IPS DF 19.7 (cell line): ENCODE measurements at places on chromosomes 2 and 18.

GRCh38 chr2:127577973-127578372 lies 42.5 kb downstream of the MYO7B start:
- no peak for DNase-seq

- DNase-seq, result no peak
These were observed 181.0 kb downstream of the C1D start for GRCh38 chr2:67881816-67882215.

GRCh38 chr18:70671889-70672565 lies 383.2 kb downstream of the SOCS6 start:
- DNase-seq, result no peak

- no peak for DNase-seq
These were observed 15.4 kb upstream of the PMAIP1 start for GRCh38 chr18:59884351-59884750.

DNA sequence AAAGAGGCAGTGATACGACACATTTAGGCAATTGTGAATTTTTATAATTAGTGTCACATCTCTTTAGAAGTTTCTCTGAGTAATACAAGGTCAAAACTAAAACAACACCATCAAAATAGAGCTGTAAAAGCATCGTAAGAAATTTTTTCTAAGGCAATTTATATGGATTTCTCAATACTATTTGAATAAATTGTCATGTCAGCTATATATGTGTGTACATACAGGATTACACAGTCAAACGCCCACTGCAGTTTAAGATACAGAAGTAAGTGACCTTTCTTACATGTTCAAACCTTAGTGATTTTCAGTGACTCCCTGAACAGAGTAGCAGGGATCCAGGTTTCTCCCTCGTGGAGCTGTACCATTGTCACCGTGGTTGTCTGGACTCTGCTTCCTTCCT lies 129.1 kb upstream of the CBLN2 start:
- DNase-seq, result no peak

DNA sequence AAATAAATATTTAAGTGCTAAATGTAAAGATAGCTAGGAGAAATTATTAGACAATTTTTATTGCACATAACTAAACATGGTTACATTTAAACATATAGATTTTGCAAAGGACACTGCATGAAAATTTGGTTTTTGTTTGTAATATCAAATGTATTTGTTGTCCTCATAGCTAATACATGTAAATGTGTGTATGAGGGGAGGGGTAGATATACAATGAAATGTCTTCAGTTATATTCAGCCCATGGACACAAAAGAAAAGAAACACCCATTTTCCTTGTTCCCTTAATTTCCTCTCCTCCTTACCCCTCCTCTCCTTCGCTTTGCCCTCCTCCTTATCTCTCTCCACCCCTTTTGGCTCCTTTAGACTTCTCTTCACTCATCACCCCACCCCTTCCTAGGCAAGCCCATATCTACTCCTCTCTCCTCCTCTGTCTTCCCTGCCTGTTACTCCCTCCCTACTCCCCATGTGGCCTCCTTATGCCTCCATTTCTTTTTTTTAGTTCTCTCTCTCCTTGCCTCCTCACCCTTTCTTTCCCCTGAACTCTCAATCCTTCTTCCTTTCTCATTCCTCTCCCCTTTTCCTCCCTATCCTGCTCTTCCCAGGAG lies 1.4 kb downstream of the COL3A1 start:
- DNase-seq, result no peak

DNA sequence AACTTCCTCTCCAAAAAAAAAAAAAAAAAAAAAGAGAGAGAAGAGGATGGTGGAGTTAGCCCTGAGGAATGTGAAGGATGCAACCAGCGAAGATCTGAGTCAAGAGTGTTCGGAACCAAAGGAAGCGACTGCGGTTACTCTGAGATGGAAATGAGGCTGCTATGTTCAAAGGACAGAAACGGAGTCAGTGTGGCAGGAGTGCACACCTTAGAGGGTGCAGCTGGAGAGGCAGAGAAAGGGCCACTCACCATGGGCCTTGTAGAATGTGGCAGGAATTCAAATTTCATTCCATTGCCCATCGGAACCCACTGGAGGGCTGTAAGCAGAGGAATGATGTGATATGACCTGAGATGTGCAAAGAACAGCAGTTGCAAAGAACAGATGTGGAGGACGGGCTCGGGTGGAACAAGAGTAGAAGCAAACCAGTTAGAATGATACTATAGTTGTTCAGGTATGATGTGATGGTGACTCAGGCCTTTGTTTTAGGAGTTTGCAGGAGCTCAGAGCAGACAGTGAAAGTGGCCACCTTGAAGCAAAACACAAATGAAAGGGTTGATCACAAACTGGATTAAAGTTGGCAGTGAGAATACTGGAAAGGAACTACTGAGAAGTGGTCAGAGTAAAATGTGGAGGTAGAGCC lies 22.6 kb downstream of the ITGA6 start:
- no peak for DNase-seq

DNA sequence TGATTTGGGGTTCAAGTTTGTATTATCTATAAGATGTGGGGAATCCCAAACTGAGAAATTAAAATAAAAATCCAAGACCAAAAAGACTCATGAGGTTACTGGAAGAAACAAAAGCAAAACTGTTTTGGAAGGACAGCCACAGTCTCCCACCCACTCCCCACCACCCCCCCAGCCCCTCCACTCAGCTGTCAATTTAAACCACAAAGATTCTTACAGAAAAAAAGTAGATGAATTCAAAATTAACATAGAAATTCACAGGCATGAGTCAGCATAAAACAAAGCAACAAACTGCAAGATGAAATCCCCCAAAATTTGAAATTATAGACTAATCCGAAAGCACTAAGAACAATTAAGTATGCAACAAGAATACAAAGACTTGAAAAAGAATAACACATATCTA lies 12.1 kb downstream of the MAP4K3 start:
- DNase-seq, result no peak

GRCh38 chr18:11868230-11868629 lies 17.0 kb downstream of the CHMP1B start:
- no peak for DNase-seq

- no peak for DNase-seq
These were observed 121.1 kb downstream of the SETBP1 start for GRCh38 chr18:44801781-44802180.

GRCh38 chr2:158936978-158937377 lies 31.5 kb upstream of the TANC1 start:
- no peak for DNase-seq

DNA sequence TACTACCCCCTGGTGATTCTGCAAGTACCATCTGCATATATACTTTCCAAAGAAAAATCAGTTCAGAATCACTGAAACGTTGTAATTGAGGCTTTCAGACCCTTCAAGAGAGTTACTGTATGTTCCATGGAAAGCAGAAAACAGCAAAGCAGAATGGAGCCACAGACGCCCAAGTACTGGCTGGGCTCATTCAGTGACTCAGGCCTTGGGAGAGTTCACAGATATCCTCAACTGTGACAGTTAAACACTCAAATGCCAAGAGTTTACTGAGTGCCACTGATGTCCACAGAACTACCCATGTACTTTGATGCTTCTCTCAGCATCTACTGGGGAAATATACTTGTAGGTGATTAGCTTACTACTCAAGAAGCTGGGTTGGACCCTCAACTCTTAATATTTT lies 303.4 kb downstream of the TCF4 start:
- DNase-seq, result no peak

DNA sequence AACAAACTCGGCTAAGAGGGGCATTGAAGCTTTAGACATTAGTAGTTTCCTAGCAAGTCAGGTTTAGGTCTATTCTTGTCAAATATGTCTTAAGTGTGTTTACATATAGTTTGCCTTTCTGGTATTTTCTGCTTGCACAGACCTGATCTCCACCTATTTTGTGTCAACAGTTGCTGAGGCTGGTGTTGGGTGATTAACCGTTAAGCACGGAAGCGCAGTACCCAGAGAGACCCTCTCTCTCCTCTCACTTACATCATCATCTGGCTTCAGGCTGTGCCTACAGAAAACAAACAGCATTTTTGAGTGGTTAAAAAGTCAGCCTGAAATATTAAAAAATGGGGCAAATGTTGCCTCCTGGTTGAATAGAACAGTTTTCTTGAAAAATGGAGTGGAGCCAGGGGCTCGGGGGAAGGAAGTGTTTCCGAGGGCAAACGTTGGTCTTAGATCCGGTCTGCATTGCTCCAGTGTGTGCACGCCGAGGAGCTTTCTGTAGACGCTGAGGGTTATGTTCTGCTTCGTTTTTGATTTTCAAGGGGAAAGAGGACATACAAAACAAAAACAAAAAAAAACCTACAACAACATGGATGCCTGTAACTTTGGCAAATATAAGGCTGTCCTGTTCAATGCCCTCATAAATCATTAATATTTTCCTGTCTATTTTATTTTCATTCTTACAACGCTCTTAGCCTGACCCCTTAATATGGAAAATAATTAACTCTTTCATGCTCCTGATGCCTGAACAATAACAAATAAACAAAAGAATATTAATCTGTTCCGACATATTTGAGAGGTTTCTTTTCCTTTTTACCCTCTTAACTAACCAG lies 120.8 kb downstream of the MEIS1 start:
- no peak for DNase-seq

- DNase-seq, result no peak
These were observed 89.9 kb upstream of the SLC1A4 start for GRCh38 chr2:64899081-64899865.

GRCh38 chr2:150211164-150211631 lies 276.3 kb downstream of the RND3 start:
- DNase-seq, result no peak

GRCh38 chr2:65602603-65603235 lies 170.3 kb upstream of the SPRED2 start:
- no peak for DNase-seq

DNA sequence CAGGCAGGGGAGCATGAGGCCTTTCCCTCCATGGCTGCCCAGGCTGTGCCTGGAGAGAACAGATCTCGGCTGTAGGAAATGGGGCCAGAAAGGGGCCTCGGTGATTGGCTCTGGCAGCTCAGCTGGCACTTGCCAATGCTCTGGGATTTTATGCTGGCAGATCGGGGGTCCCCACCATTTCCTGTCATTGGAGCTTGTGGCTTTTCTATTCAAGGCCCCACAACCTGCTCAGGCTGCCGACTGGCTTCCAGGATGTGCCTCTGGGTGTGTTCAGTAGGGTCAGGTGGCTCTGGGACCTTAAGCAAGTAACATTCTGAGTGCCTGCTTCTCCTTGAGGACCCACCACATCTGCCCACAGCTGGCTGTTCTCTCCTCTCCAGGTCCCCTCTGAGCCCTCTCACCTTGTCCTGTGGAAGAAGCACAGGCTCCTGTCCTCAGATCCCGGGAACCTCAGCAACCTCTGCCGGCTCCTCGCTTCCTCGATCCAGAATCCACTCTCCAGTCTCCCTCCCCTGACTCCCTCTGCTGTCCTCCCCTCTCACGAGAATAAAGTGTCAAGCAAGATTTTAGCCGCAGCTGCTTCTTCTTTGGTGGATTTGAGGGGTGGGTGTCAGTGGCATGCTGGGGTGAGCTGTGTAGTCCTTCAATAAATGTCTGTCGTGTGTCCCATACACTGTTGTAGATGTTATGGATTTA lies 4.2 kb downstream of the GNLY start:
- DNase-seq, result no peak

- no peak for DNase-seq
These were observed 85.8 kb upstream of the NDUFV2 start for GRCh38 chr18:9016633-9017166.

- DNase-seq, result no peak
These were observed 3.4 kb upstream of the CXCR4 start for GRCh38 chr2:136121204-136121910.

DNA sequence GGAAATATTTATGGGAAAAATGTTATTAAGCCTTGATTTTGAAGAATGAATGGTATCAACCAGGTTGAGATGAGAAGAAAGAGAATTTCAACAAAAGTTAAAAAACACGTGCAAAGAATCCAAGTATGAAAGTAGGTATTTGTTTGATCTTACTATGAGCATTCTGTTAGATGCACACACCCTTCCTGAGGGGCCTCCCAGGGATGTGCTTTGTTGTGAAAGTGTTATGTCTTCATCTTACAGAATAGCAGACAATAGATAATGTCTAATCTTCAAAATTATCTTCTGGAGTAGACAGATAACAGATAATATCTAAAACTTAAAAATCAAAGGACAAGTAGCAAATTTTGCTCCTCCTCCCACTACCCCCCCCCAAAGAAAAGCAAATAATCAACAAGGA lies 155.2 kb upstream of the COL3A1 start:
- no peak for DNase-seq
